GM12892 (cell line): ENCODE measurements at places on chromosomes 2 and 18.

- no peak for DNase-seq
These were observed 117.3 kb upstream of the ZFP36L2 start for GRCh38 chr2:43343573-43344304.

GRCh38 chr2:72920318-72921087 is 3.2 kb downstream of the EMX1 start:
- DNase-seq: no peak

- DNase-seq: no peak
These were observed 7.9 kb upstream of the TMX3 start for GRCh38 chr18:68722821-68723220.

- no peak for DNase-seq
These were observed 121.3 kb downstream of the NDUFA10 start for GRCh38 chr2:239903803-239904202.

DNA sequence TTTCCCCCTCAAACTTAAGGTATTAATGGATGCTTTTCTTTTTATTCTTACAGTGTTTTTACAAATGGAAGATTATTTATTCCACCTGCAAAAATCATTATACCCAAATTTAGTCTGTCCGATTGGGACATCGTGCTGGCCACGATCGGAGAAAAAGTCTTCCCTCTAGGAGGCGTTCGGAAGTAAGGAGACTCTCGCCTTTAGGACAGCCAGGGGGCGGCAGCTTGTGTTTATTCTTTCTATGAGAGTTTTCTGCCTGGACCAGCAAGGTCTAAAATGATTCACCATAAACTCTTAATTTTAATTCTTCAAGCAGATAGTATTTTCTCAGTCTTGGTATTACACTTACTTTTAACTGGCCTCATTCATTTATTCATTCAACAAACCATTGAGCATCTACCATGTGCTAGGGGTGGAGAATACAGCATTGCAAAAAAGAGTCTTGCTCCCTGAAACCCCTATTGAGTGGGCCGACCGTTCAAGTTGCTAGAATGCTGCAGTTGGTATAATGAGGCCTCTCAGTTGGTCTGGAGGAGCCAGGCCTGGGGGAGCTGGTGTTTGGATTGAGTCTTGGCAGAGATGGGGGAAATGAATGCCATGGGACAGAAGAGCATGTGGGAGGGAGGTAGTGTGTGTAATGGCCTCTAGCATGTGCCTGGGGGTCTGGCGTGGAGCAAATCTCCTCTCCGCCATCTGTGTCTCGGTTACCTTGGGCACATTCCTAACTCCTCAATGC is 38.7 kb downstream of the DCDC2C start:
- no peak for DNase-seq

- DNase-seq: no peak
These were observed 7.8 kb downstream of the HS1BP3 start for GRCh38 chr2:20643060-20643459.

- no peak for DNase-seq
These were observed 4.6 kb downstream of the EFHD1 start for GRCh38 chr2:232637866-232638583.

DNA sequence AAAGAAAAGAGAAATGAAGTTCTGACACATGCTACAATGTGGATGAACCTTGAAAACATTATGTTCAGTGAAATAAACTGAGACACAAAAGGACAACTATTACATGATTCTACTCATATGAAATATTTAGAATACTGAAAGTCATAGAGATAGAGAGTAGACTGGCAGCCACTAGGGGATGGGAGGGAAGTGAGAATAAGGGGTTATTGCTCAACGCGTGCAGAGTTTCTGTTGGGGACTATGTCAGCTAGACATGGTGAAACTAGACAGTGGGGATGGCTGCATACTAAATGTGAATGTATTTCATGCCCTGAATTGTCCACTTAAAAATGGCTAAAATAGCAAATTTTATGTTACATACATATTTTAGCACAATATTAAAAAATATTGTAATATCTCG is 108.7 kb upstream of the ATL2 start:
- DNase-seq: peak; percentile 45

DNA sequence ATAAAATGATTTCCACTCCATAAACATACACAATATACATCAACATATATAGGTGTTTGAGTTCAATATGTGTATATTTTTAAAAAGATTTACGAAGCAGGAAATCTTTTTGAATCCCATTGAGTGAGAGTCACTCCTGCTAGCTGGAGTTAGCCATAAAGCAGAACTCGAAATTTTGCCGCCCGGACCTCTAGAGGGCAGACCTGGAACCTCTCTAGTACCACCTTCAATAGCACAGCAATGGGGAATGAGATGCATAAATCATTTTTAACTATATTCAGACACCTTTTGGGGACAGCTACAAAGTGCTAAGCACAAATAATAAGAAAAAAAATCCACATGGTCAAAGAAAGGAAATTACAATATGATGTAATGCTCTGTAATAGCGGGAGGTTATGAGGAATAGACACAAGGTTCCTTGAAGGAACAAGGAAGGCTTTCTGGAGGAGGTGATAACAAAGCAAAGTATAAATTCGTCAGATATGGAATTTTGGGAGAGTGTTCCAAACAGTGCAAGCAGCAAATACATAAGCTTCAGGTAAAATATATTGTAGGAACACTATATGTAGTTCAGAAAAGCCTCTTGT is 533.4 kb downstream of the ERBB4 start:
- DNase-seq: no peak

DNA sequence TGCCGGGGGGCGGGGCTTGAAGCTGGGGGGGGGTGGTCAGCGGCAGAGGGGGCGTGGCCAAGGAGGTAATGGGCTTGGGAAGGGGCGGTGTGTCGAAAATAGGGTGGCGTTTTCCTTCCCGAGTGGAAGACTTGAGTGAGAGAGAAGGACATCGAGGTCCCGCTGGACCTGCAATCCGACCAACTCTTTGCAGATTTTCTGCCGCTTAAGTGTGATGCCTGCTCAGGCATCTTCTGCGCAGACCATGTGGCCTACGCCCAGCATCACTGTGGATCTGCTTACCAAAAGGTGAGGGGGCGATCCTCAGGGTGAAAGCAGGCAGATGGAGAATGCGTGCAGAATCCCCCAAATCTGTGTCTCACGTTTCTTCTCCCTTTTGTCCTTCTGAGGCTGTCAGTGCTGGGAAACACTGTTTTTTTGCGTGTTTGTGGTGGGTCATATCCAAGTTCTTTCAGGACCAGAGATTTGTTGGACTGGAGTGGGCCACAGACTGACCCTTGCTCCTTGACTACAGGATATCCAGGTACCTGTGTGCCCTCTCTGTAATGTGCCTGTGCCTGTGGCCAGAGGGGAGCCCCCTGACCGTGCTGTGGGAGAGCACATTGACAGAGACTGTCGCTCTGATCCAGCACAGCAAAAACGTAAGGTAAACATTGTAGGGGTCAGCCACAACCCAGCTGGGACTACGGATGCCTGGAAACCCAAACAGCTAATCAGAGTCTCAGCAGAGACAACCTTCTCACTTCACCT is 727 bp downstream of the ZFAND2B start:
- no peak for DNase-seq

- DNase-seq: peak; percentile 54
These were observed 60.5 kb upstream of the POMC start for GRCh38 chr2:25228848-25229278.

- DNase-seq: no peak
These were observed 4.0 kb downstream of the REEP1 start for GRCh38 chr2:86333378-86333777.

- DNase-seq: no peak
These were observed 455 bp downstream of the PREPL start for GRCh38 chr2:44360749-44361329.

- DNase-seq: no peak
These were observed 12.2 kb downstream of the DHRS9 start for GRCh38 chr2:169081551-169081950.

GRCh38 chr18:36602071-36602470 is 226.7 kb downstream of the TPGS2 start:
- DNase-seq: no peak

- no peak for DNase-seq
These were observed 4.2 kb upstream of the KLHL14 start for GRCh38 chr18:32777049-32777448.

DNA sequence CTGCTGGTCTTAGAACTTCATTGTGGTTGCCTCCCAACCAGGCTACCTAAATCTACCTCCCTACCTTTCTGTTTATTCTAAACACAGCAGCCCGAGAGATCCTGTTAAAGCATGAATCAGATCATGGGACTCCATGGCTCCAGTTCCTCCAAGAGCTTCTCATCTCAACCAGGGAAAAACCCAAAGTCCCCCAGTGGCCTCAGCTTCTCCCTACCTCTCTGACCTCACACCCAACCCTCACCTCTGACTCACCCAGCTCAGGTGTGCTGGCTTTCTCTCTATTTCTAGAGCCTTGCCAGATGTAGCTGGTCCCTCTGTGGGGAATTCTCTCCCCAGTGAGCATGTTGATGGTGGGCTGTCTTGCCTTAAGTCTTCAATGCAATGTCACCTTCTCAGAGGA is 93.8 kb upstream of the COPS8 start:
- DNase-seq: no peak

GRCh38 chr2:1650085-1650872 is 94.0 kb downstream of the PXDN start:
- no peak for DNase-seq

GRCh38 chr18:25819746-25820363 is 270.6 kb downstream of the SS18 start:
- DNase-seq: no peak

GRCh38 chr2:179252423-179252822 is 12.2 kb downstream of the SESTD1 start:
- no peak for DNase-seq

- DNase-seq: no peak
These were observed 235.4 kb downstream of the TXNL1 start for GRCh38 chr18:56402872-56403516.

DNA sequence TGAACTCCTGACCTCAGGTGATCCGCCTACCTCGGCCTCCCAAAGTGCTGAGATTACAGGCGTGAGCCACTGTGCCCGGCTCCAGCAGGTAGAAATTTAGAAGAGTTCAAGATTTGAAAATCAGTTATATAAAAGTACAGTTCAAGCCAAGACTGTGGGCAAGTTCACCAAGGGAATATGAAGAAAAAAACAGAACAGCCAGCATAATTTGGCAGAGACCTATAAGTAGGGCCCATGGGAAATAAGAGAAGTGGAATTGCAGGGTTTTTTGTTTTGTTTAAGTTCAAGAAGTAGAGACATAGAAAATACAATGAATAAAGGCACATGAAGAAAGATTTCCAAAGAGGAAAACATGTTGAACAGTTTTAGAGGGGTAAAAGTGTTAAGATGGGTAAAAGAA is 57.9 kb downstream of the BAZ2B start:
- DNase-seq: no peak

GRCh38 chr2:193868833-193869232 is 1674.1 kb upstream of the TMEFF2 start:
- no peak for DNase-seq

- no peak for DNase-seq
These were observed 1.2 kb downstream of the CNPPD1 start for GRCh38 chr2:219175486-219175885.

GRCh38 chr18:45670281-45670962 is 53.6 kb upstream of the SLC14A1 start:
- DNase-seq: no peak

DNA sequence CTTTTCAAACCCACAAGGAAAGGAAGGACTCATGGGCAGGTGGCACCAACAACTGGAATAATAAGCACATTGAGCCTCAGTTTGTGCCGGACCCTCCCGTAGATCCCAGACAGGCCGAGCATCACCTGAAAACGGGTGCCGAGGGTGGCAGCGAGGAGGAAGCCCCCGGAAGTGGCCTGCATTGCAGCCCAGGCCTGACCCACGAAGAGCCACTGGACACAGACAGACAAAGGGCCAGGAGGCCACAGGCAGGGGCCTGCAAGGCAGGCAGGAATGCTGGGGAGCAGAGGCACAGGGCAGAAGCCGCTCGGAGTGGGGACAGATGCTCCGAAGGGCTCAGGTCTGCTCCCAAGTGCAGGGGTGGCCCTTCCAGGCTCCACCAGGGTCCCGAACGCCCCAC is 31.7 kb downstream of the MTERF4 start:
- no peak for DNase-seq

DNA sequence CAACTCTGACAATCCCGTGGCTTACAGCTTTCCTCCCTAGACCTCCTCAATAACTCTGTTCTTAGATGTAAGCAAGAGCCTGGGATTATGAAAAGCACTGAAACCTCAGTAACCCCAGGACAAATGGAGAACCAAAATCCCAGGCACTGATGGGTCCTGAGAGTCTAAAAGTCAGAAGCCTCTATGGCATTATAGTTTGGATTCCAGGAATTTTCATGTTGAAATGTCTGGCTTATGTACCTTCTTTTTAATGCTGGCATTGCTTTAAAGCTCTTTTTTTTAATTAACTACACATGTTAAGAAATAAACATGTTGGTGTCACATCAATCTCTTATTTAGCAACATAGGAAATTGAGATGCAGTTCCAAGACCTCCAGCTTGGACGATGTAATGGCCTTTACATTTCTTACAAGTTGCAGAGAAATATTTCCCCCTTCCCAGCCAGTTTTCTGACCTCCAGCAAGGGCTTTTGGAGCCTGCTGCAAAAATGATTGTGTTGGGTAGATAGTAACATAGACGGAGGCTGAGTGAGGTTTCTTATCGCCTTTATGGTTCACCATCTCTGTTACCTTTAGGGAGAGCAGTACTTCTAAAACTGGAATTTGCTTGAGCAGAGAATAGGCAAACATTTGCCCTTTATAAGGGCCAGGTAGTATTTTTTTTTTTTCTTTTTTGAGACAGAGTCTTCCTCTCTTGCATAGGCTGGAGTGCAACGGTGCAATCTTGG is 84.8 kb upstream of the RASGRP3 start:
- DNase-seq: no peak

DNA sequence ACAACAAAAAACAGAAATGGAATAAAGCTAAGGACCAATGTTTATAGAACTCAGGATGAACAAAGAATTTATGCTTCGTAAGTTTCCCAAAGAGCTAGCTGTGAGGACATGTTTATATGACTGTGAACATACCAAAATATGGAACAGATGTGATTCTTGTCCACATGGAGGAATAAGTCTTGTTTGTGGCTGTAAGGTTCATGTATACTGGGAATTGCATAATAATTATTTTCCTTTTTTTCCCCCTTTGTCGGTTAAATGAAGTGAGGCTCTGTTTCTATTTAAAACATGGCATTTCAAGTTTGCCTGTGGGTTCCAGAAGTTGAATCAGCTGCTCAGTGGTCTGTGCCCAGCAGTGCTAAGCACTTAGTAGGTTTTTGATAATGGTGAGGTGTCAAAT is 108.1 kb downstream of the FHOD3 start:
- no peak for DNase-seq

GRCh38 chr2:230925879-230926765 is 1.1 kb upstream of the GPR55 start:
- peak; percentile 59 for DNase-seq

DNA sequence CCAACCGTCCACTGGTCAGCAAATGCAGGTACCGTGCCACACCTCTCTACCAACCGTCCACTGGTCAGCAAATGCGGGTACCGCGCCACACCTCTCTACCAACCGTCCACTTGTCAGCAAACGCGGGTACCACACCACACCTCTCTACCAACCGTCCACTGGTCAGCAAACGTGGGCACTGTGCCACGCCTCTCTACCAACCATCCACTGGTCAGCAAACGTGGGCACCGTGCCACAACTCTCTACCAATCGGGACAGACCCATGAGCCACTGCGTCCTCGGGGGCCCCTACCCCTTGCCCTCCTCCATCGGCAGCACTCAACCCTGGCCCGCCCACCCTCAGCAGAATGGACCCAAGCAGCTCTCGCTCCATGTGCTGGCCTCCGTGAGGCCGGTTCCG is 226.4 kb upstream of the SALL3 start:
- no peak for DNase-seq

GRCh38 chr2:170500770-170501169 is 214.4 kb upstream of the SP5 start:
- no peak for DNase-seq
